ENCODE measurements at places on chromosomes 13 and 19.

DNA sequence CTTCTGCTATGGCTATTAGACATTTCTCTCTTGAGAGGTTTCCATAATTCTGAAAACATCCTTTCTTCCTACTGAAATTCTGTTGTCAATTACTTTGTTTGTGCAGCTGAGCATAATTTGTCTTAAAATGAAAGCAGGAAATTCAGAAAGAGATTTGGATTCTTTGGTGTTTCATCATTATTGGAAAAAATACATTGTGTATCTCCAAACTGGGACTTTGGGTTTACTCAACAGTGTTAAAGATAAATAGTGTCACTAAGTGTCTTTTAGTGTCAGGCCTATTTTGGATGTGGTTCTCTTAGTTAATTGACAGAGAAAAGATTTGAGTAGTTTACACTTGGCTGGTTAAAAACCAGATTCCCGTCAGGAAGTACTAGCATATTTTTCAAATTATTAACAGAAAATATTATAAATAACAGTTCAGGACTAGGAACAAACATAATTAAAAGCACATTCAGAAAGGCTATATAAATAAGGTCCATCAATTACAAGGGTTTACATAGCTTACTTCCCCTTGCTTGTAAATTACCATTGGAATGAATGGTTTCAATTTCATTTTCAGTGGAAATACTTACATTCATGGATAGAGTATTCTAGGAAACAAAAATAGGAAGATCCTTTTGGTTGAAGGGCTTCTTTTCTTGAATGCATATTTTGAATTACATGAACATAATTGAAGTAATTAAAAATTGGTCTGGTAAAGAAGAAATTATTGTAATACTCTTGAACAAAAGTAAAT lies 483.1 kb downstream of the GPC6 start:
- DNase-seq = no peak

GRCh38 chr13:46743191-46743590 lies 53.8 kb downstream of the ESD start:
- DNase-seq = no peak

- no peak for DNase-seq
These were observed 247.9 kb downstream of the MYO16 start for GRCh38 chr13:108877300-108877699.

GRCh38 chr19:13963603-13964105 lies 11.3 kb downstream of the DCAF15 start:
- no peak for DNase-seq

DNA sequence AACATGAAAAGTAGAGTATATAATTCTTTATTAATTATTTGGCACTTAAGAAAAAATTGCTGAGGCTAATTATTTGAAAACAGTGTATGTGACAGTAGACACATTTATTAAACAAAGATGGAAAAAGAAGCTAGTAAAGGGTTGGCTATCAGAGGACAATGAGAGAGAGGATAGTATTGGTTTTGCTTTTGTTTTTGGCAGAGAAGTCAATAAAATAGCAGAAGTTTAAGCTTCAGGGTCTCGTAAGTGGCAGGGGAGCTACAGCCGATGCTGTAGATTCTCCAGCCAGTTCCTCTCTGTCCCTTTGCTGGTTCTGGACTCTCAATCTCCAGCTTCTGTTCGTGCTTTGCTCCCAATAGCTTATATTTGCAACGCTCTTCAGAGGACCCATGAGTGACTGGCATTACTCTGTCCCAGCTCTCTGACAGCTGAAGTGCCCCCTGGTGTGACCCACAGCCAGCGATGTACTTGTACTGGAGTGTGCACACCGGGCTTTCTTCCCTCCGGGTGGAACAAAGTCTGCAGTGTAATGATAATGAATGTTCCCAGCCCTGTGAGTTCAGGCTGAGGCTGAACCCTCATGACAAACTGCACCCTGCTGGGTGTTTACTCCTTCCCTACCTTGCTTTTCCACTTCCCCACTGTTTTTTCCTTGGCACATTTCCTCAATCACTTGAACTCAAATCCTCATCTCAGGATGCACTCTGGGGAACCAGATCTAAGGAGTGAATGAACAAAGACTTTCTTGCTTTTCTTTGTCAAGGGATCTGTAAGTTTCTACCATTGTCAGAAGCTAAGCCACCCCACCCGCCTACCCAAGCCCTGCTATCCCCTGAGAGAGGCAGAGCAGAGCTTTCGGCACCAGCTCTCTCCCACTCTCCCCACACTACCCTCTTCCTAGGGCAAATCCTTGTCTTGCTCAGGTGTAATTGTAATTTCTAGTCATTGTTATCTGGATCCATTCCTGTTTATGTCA lies 254.8 kb downstream of the LHFPL6 start:
- no peak for DNase-seq

DNA sequence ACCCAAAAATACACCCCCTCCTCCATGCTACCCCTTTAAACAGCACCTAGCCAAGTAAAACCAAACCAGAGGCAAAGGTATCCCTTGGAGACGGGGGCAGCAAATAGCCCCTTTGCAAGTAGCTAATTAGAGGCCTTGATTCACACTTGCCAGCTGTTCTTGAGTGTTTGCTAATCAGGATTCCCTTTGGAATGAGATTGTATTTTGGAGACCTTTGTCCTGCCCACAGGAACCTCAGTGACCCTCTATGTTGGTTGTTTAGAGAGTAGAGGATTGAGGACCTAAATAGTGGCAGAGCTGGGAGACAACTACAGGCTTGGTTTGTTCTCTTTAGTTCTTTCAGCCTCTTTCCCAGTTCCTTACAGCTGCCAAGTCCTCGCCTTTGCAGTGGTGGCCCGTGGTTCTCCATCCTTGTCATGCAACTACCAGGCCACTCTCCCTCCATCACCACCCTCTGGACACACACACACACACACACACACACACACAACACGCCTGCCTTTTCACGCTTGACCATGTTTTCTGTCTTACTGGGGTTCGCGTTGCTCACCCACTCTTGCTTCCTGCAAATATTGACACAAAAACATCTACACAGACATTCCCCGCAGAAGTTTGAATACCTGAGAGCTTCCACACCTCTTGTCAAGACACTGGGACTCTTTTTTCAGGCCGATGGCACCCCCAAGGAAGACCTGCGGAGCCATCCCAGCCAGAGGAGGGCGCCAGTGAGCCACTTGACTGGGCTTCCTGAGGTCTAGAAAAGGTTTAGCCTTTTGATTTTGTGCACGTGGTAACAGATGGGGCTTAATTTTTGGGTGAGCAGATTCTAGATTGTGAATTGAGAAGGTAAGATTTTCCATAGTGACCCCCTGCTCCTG lies 80.0 kb upstream of the GPR183 start:
- no peak for DNase-seq

DNA sequence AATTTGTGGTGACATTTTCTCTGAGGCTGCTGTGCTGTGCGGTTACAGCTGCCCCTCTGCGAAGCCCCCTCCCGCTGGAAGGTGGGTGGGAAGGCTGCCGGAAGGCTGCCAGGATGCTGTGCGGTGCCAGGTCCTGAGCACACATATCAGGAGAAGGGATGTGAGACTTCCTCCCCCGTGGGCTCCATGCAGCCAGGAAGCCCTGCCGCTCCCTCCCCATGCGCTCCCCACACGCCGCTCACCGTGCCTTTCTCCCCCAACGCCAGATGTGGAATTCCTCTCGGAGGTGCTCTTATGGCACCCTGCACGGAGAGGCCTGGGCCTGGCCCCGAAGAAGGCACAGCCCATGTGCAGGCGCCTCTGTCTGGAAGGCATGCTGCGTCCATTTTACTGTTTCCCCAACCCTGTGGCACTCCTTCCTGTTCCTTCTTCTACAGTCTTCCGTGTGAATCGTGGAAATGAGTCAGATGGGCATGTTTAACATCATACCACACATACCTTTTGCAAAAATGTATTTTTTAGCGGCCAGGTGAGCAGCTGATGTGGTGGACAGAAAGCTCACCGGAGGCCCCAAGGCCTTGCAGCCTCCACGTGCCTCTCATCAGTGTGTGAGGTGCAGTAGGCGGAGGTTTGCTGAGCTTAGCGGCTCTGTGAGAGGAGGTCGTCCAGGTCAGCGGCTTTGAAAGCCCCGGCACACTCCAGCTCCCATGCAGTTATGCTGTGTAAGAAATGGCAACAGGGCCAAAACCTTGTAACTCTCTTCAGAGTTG lies 88.0 kb downstream of the ATP11A start:
- no peak for DNase-seq

DNA sequence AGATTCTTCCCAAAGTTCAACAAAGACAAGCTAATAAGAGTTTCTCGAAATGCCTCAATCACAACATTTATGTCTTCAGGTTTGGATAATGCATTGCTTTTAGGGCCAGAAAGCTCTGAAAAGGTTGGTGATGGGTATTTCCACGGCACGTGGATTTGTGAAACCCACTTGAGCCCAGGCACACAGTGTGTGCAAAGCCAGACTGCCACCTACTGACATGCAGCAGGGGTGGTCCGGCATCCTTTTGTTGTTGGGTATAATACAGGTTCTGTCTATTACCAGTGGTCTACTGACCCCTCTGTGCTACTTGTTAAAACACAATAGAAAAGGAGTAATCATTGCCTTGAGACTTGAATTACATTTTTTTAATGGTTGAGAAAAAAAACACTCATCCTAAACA lies 225.6 kb downstream of the RAP2A start:
- no peak for DNase-seq

GRCh38 chr13:40434516-40435397 lies 231.7 kb downstream of the FOXO1 start:
- DNase-seq = no peak

- no peak for DNase-seq
These were observed 29.8 kb upstream of the RAP2A start for GRCh38 chr13:97403893-97404750.

GRCh38 chr13:106156468-106156867 lies 379.0 kb downstream of the EFNB2 start:
- DNase-seq = no peak

- no peak for DNase-seq
These were observed 19.9 kb upstream of the SGCG start for GRCh38 chr13:23160638-23161480.

DNA sequence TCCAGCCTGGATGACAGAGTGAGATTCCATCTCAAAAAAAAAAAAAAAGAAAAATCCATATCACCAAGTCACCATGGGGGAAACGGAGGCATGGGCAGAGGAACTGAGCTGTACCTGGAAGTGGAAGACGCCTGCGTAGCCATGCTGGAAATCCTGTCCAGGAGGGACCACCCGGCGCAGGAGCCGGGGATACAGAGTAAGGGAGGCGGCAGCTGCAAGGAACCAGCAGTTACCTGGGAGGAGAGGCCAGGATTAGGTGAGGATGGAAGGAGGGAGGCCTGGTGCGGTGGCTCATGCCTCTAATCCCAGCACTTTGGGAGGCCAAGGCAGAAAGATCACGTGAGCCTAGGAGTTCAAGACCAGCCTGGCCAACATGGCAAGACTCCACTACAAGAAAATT lies 2.0 kb downstream of the CAPN12 start:
- DNase-seq = no peak

DNA sequence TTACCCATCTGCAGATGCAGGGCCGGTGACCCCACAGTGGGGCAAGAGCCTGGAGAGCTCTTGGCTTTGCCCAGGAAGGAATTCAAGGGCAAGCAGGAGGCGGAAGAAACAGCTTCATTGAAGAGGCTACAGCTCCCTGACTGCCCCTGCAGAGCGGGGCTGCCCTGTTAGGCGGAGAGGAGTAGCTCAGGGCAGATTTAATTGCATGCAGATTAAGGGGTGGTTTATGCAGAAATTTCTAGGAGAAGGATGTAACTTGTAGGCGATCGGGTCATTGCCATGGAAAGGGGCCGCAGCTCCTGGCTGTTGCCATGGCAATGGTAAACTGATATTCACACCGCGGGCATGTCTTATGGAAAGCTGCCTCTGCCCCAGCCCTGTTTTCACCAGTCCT lies 94.1 kb downstream of the ATP11A start:
- no peak for DNase-seq

- no peak for DNase-seq
These were observed 16.8 kb upstream of the ADGRE2 start for GRCh38 chr19:14795078-14795721.

DNA sequence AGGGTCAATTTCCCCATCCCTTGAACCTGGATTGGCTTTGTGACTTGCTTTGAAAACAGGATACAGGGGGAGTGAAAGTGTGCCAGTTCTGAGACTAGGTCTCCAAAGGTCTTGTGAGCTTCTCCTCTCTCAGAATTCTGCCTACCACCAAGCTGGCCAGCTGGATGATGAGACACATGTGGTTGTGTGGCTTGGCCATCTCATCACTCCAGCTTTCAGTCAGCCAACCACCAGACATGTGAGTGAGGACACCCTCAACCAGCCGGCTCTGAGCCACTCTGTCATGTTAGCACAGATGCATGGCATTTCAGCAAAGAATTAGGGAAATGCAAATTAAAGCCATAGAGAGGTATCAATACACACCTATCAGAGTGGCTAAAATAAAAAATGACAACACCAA lies 29.5 kb downstream of the ENOX1 start:
- DNase-seq = no peak

GRCh38 chr19:47901370-47901769 lies 15.3 kb upstream of the SULT2A1 start:
- DNase-seq = no peak

Measured in NCI-H2171 (cell line).